Endothelial cell of coronary artery (primary cell): ENCODE measurements at places on chromosomes 7 and 10. TPM values are rescaled to one million over a fixed set of nuclear protein-coding genes. Genes with fewer than 3 reads are reported as not detected.

AQP1 gene
- 14.2 TPM in 2 replicates for total RNA-seq

ANXA8 gene
- total RNA-seq = 0.56 TPM in 1 of 2 replicates, not detected in the other

RELN gene
- 1.9 and 3.4 TPM in 2 replicates for total RNA-seq

SLC29A3 gene
- total RNA-seq = 1.3 and 1.4 TPM in 2 replicates

STEAP1B gene
- total RNA-seq = 23.6 and 29.0 TPM in 2 replicates

RPEL1 gene
- total RNA-seq = under 0.01 TPM in 1 of 2 replicates, not detected in the other

MYL10 gene
- total RNA-seq = not detected in 2 replicates

BEND7 gene
- 10.2 and 15.2 TPM in 2 replicates for total RNA-seq

KCNH2 gene
- under 0.01 TPM in 1 of 2 replicates, not detected in the other for total RNA-seq

CFAP70 gene
- total RNA-seq = 0.19 and 0.27 TPM in 2 replicates

OPN1SW gene
- not detected in 2 replicates for total RNA-seq

PPP1R17 gene
- total RNA-seq = not detected in 2 replicates

HOXA1 gene
- total RNA-seq = 0.38 and 0.54 TPM in 2 replicates

PROSER2 gene
- 4.0 and 5.0 TPM in 2 replicates for total RNA-seq

CYP2C19 gene
- not detected in 2 replicates for total RNA-seq

AKR1B15 gene
- not detected in 2 replicates for total RNA-seq

DYNC1I1 gene
- 0.28 and 0.54 TPM in 2 replicates for total RNA-seq

ASZ1 gene
- total RNA-seq = not detected in 2 replicates

CASP2 gene
- total RNA-seq = 15.5 and 15.7 TPM in 2 replicates

PCLO gene
- total RNA-seq = 0.09 and 0.45 TPM in 2 replicates

TRIM73 gene
- 0.36 and 0.75 TPM in 2 replicates for total RNA-seq

LRRC4 gene
- 0.28 and 1.3 TPM in 2 replicates for total RNA-seq

RP9 gene
- 9.3 and 14.6 TPM in 2 replicates for total RNA-seq

ATRNL1 gene
- 0.09 and 0.47 TPM in 2 replicates for total RNA-seq

GPR146 gene
- total RNA-seq = 7.5 and 40.0 TPM in 2 replicates

NRAP gene
- total RNA-seq = not detected in 2 replicates

HERC4 gene
- 39.2 and 68.2 TPM in 2 replicates for total RNA-seq

MSANTD7 gene
- total RNA-seq = 17.9 and 20.1 TPM in 2 replicates

PRTFDC1 gene
- total RNA-seq = 5.8 and 6.5 TPM in 2 replicates

KEL gene
- under 0.01 TPM in 1 of 2 replicates, not detected in the other for total RNA-seq

PMS2 gene
- total RNA-seq = 14.7 and 15.0 TPM in 2 replicates

PI4K2A gene
- total RNA-seq = 10.3 and 10.7 TPM in 2 replicates

SORBS1 gene
- total RNA-seq = 0.28 and 0.54 TPM in 2 replicates
